ENCODE measurements at places on chromosomes 13 and 19.

DNA sequence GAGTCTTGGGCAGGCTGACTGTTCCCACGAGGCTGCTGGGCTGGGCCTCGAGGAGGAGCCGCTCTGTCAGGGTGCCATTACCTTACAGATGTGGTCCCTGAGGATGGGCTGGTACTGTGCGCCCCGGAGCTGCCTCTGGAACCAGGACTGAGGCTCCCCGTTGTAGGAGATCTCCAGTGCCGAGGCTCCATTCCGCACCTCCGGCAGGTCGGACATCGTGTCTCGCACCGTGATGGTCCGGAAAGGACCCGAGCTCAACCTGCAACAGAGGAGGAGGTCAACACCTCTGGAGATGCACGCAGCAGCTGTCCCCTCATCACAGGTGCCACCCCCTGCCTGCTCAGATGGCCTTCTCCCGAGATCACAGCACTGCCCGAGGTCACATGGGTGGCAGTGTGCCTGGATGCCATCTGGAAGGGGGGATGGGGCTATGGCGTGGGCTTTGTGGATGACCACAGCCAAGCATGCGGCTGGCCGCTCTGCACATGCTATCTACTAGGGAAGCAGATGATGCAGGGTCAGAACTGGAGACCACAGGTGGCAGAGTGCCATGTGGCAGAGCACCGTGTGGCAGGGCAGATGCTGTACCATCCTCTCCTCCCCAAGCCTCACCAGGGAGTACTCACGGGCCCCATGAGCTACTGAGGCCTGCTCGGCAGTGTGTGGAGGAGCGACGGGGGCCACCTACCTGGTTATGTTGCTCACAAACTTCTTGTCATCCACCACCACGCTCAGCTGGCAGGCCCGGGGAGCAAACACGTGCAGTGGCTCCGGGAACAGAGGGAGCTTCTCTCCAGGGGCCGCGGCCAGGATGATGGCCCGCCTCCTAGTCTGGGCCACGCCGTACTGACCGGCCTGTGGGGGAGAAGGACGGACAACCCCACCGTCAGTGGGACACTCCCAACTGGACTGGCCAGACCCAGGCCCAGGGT lies 18.3 kb upstream of the EIF3G start:
- no peak for DNase-seq

DNA sequence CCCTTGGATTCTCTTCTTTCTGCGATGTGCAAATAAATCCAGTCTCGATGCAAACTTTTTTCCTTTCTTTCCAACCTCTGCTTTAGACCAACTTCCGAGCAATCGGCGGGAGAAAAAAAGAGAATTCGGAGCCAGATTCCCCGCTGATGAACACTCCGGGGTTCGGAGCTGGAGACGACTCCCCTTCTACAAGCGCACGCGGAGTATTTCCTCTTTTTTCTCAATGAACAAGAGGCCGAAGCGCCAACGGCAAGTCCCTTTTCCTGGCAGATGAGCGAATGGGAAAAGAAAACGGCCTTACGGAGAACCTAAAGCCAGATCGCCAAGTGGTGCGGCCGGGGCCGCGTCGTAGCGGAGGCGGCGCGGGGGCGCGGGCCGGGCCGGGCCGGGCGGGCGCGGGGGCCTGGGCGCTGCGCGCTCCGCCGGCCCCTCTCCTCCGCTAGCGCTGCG lies 250 bp downstream of the SPRY2 start:
- DNase-seq, result peak; percentile 88

GRCh38 chr19:40542202-40542859 lies 34.3 kb upstream of the SHKBP1 start:
- DNase-seq, result no peak

DNA sequence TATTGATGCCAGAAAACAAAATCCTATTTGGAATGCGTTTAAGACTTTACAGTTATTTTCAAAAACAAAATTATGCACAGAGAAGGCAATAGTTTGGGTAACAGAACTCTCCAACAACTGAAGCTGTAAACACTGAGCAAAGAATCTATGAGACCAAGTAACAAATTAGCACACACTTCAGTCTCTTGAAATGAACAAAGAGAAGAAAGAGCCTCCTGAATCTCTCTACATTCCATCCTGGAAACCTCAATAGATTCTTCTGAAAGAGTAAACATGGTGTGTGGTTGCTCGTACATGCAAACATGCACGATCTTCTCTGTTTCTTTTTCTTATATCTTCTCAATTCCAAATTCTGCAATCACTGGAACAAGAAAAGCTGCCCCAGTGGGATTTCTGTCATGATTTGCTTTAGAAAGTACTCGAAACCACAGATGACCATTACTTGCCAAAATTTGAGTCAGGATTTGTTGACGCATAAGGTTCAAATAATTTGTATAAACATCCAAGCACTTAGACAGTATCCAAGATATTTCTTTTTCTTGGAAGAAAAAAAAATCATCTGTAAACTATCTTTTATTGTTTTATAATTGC lies 137.9 kb upstream of the DACH1 start:
- DNase-seq, result no peak

GRCh38 chr19:20167651-20168122 lies 673 bp downstream of the ZNF486 start:
- DNase-seq, result no peak

GRCh38 chr19:49682274-49682673 lies 5.2 kb downstream of the PRMT1 start:
- no peak for DNase-seq

- DNase-seq, result no peak
These were observed 60.4 kb downstream of the ADGRE1 start for GRCh38 chr19:6947745-6948144.

DNA sequence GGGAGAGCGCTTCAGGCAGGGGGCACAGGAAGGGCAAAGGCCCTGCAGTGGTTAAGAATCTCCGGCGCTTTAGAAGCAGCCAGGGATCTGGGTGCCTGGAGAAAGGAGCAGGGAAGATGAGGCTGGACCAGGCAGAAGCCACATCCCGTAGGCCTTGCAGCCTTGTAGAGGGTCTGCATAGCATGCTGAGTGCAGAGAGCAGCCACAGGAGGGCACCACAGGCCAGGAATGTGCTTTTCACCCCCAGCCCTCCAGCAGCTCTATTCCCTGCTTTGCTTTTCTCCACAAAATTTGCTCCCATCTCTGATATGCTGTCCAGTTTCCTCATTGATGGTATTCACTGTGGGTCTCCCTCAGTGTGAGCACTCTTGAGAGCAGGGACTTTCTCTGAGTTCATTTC lies 5.7 kb downstream of the WDR62 start:
- DNase-seq, result peak; percentile 68

DNA sequence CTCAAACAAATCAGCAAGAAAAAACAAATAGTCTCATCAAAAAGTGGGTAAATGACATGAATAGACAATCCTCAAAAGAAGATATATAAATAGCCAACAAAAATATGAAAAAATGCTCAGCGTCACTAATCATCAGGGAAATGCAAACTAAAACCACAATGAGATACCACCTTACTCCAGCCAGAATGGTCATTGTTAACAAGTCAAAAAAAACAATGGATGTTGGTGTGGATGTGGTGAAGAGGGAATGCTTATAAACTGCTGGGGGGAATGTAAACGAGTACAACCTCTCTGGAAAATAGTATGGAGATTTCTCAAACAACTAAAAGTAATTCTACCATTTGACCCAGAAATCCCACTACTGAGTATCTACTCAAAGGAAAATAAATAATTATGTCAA lies 239.2 kb upstream of the RFC3 start:
- no peak for DNase-seq

- DNase-seq, result no peak
These were observed 47.0 kb upstream of the USPL1 start for GRCh38 chr13:30570691-30571090.

DNA sequence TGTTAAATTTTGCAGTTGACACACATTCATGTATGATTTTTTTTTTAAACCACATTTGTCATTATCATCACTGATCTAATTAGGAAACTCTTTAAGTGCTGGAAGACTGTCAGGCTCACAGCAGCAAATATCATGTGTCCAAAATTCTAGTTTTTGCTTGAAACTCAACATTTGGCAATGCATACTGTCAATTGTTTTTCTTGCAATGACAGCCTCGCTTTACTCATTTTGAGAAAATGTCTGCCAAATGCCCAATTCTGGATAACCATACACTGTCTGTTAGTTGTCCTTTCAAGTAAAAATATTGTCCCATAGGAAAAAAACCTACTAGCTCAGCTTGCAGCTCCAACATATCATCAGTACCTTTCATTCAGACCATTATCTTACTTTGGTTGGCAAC lies 523.9 kb upstream of the ARGLU1 start:
- DNase-seq, result no peak

All from hypothalamus (tissue), 51 donors.